ENCODE measurements at places on chromosomes 16 and 17.

DNA sequence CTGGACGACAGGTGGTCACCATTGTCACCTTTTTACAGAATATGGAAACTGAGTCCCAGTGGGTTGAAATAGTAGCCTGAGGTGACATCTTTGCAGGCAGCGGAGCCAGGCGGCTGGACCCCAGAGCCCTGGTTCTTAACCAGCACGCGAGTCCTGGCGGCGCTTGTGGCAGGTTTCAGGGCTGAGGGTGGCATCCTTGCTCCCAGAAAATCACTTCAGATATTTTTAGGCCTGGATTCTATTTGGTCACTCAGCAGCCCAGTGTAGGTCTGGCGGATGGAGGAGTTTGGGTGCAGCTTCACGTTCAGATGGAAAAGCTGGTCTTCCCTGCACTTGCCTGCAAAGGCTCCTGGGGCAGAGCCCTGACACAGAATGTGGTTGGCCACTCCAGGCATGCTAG is 354.0 kb downstream of the SNX29 start:
- no peak for DNase-seq

DNA sequence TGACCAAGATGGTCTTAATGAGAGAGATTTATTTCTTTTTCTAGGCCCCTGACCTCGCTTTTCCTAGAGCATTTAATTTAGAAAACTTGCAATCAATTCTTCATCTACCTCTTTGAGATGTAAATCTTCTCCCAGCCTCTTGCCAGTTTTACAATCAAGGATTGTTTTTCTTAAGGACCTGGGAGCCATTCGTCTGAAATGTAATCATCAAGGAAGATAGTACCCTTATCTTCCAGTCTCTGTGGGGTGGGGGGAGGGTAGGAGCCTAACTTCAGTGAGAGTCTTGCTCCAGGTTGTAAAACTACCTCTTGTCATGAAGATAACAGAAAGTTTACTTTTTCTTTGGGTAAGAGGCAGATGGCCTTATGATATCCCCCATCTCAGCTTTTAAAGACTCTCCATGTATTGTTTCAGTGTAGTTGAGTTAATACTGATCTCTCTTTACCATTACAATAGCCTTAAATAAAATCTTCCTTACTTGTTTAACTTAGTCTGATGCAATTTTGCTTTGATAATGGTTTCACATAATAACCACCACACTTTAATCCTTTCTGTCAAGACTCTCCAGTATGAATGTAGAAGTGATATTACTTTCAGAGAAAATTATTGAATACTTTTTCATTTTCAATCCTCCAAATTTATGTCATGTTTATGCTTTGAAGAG is 110.2 kb upstream of the CPHXL start:
- no peak for DNase-seq

GRCh38 chr17:42672038-42672437 is 4.8 kb downstream of the PLEKHH3 start:
- DNase-seq, result no peak

- no peak for DNase-seq
Observed at GRCh38 chr17:21212826-21213637, 929 bp downstream of the TMEM11 start.

DNA sequence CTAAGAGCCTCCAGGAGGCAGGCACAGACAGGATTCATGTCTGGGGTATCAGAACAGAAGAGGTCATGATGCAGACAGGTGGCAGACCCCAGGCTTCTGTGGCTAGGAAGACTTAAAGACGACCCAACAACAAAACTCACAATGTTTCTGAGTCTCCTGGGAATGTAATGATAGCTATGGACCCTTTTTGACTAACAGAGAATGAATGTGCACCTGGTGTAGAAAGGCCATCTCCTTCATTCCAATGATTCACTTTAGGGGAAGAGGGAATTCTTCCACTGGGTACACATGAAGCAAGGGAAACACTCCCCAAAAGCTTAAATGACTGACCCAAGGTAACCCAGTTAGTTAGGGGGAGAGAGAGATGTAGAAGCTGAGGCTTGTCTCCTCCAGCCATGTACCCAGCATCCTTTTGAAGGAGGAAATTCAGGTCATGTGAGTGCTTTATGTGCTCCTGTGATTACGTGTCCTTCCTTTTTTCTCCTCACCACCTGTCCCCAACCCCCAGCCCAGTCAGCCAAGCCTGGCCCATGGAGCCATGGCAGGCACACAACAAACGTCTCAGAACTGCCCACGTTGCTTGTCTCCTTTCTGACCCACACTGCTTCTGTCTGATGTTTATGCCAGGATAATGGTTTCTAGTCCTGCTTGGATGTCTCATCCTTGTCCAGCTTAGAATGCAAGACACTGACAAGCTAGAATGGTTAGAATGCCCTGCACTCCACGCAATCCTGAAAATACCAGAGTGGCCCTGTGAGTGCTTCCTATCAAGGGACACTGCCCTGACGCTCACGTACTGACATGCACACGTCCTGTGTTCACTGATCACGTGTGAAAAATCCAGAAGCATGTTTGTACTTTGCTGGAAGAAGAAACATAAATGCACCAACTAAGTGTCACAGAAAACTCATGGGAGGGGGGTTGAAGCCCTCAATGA is 156.4 kb downstream of the ZFHX3 start:
- DNase-seq, result no peak

GRCh38 chr16:70687671-70688245 is 1.9 kb upstream of the MTSS2 start:
- DNase-seq, result no peak

DNA sequence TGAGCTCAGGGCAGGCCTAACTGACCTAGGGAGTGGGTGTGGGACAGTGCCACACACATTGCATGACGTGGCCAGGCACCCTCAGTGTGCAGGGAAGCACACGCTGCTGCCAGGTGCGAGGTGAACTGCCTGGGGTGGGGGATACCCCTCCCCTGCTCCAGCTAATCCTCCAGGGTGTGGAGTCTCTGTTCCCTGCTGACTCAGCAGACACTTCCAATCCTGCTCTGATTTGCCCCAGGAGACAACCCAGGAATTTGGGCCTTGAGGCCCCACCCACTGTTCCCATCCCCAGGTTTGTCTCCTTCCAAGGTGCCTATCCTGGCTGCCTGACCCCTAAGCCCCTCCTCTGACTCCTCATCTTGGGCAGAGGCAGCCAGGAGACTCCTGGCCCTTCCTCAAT is 10.7 kb downstream of the DLX3 start:
- DNase-seq, result no peak

DNA sequence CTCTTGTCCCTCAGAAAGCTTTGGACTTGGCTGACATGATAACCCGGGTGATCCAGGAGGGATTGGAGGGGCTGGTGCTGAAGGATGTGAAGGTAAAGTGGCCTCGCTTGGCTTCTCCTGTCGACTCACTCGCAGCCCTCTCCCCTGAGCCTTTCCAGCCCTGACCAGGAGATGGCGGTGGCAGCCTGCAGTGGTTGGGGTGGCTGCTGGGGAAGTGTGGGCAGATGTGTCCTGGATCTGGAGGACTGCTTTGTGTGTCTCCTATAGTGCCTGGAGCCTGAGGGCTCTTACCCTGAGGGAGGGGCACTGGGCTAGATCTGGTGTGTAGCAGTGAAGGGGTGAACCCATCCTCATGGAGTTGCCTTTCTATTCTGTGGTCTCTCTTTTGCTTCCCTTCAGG is 17.9 kb downstream of the LIG3 start:
- DNase-seq, result peak; percentile 70

DNA sequence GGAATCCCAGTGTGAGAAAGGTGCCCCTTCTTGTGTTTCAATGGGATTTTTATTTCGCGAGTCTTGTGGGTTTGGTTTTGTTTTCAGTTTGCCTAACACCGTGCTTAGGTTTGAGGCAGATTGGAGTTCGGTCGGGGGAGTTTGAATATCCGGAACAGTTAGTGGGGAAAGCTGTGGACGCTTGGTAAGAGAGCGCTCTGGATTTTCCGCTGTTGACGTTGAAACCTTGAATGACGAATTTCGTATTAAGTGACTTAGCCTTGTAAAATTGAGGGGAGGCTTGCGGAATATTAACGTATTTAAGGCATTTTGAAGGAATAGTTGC is 567 bp downstream of the UBB start:
- DNase-seq, result peak; percentile 32

GRCh38 chr16:78444-79150 is 572 bp downstream of the MPG start:
- DNase-seq, result peak; percentile 19

- no peak for DNase-seq
Observed at GRCh38 chr16:75566758-75567255, 628 bp downstream of the GABARAPL2 start.

DNA sequence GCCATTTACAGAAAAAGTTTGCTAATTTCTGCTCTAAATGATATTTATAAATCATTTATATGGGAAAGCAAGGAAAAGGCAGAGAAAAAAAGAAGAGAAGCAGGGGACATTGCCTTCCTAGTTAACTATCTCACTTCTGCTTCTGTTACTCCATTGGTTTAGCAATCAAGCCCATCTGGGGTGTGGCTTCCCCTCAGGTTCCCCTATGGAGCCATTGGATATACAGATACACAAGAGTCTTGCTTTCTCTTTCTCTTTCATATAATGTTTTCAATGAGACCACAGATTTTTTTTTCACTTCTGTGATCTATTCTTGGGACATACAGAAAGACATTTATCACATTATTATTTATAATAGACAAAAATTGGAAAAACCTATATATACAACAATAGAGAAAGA is 105.6 kb upstream of the TOM1L1 start:
- no peak for DNase-seq

DNA sequence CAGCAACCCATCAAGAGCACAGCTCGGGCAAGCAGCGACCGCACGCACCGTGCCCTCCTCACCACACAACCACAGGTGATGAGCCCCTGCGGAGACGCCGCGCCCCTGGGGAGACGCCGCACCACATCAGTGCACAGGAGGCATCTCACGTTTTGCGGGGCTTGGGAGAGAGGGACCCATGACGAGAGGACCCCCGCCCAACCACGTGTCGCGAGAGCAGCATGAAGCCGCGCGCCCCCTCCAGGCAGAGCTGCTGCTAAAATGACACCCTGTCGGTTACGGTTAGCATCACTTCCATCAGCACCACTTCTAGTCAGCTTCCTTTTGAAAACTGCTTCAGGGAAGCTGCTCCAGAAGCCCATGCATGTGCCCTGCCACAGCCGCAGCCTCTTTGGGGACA is 45.3 kb downstream of the KLHDC4 start:
- DNase-seq, result no peak

GRCh38 chr16:53714205-53715022 is 10.5 kb downstream of the FTO start:
- DNase-seq, result no peak

GRCh38 chr17:17042384-17042736 is at the start of gene MPRIP:
Gene MPRIP, plus strand, starts transcription at chr17:17042457. Its CDS starts 392 bp downstream, at chr17:17042849.
- DNase-seq, result no peak

DNA sequence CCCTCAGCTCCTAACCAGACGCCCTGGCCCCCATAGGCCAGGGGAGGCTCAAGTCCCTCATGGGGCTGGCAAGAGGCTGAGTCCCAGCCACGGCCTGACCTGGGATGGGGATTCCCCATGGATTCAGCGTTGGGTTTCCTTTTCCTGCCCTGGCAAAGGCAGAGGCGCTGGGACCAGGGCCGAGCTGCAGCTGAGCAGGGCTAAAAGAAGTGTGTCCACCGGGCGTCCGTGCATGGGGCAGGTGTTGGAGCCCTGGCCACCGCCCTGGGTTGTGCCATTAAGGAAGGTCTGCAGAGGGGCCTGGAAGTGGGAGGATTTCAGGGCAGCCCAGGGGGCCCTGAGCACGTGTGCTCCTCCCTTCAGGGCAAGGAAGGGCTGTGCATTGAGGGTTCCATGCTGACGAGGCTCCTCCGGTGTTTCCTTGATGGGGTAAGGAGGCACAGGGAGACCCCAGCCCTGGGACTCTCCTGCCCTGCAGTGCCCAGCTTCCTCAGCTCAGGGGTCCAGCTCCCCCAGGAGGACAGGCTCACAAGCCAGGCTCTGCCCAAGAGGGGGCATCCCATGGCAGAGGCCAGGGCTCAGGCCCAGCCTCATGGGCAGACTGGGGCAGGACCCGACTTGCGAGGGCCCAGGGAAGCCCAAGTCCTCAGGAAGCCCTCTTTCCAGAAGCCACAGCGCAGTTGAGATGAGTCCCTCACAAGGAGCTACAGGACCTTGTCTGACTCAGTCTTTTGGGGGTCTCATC is 10.1 kb downstream of the TBC1D26 start:
- DNase-seq, result no peak

DNA sequence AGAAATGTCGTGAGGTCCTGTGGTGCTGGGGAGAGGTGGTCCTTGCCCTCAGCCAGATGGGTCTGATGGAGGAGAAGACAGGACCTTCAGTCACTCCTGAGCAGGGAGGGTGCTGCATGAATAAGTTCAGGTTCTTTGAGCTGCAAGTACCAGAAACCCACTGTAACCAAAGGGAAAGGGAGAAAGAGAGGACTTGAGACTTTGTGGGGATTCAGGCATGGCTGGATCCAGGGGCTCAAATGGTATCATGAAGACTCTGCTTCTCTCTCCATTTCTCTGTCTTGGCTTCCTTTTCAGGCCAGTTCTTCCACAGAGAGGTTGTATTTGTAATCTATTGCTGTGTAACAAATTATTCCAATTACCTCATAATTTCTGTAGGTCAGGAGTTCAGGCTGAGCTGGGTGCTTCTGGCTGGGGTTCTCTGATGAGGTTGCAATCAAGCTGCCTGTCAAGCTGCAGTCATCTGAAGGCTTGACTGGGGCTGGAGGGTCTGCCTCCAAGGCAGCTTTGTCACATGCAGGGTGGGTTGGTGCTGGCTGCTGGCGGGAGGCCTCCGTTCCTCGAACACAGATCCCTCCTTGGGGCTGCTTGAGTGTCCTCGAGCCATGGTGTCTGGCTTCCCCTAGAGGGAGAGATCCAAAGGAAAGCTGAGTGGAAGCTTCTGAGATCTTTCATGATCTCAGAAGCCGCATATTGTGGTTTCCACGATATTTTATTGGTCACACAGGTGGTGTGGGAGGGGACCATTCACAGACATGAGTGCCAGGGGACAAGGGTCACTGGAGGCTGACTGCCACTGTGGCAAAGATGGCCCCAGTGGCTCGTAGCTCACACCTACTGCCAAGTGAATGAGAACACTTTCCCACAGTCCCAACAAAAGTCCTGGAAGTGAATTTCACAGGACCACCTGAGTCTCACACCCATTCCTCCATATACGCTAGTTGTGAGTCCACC is 5.9 kb upstream of the ADCY7 start:
- no peak for DNase-seq

DNA sequence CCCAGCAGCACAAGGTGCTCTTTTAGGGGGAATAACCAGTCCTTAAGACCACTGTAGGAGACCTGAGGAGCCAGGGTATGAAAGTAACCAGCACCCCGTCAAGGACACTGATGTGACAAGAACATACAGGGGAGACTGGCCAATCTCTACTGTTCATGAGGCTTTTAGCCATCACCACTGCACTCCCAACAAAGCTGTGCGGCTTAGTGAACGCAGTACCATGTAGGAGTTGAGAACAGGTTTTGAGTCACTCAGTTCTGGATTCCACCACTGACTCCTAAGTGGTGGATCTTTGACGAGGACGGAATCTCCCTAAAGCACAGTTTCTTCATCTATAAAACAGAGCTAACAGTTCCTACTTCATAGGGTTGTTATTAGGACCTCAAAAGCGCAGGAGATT is 26.8 kb downstream of the COG4 start:
- DNase-seq, result peak; percentile 8

- DNase-seq, result no peak
Observed at GRCh38 chr17:59367657-59368045, 36.2 kb downstream of the YPEL2 start.

- DNase-seq, result no peak
Observed at GRCh38 chr16:87762620-87763019, 3.2 kb downstream of the KLHDC4 start.

Measured in stimulated activated CD4-positive, alpha-beta T cell treated with anti-CD3 and anti-CD28 coated beads, TNF-alpha, amount 100 ng/mL, for 48 hours (primary cell).